Activated CD4-positive, alpha-beta T cell treated with anti-CD3 and anti-CD28 coated beads, Interleukin-10, Interleukin-2, amounts not matched to agents 100 ng/mL and 50 ng/mL, durations not matched to agents 16 hours and 8 hours (primary cell): ENCODE measurements at places on chromosomes 12 and 14.

DNA sequence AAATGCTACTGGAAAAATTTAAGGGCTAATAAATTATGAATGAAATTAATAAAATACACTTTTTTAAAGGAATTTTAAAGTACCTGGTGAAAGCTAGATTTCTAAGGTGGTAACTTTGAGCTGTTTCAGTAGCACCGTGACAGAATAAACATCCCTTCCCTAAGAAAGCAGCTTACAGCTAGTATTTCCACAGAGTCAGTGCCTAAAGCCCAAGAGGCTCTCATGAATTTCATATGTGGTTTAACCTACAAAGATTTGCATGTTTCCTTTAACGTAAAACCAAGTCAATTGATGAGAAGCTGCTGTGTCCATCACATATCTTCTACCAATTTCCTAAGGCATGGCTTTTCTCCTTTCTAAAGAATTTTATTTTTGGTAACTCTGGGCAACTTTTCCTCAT, 56.8 kb downstream of the IFNG start:
- no peak for DNase-seq

DNA sequence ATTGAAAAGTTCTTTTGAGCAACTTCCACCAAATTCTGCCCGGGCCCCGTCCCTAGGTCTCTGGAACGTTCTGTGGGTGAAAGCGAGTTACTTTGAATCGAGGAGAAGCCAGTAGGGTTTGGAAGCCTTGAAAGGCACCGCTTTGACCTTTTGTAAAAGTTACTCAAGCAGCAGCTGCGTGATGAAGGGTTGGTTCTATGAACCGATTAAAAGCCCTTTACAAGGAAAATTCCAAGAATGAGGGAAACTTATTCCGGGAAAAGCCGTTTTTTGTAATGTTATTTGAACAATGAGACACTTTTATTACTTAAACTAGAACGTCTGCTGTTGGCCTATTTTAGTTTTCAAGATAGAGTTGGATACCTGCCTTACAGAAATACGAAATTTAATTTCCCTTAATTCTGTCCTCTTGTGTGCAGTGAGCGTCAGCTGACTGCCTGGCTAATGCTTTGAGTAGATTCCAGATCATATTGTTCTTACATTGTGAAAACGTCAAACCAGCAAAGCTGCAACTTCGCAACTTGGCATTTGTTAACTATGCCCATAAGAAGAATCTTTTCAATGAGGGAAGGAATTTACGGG, 906 bp downstream of the LARP4 start:
- peak; percentile 4 for DNase-seq

DNA sequence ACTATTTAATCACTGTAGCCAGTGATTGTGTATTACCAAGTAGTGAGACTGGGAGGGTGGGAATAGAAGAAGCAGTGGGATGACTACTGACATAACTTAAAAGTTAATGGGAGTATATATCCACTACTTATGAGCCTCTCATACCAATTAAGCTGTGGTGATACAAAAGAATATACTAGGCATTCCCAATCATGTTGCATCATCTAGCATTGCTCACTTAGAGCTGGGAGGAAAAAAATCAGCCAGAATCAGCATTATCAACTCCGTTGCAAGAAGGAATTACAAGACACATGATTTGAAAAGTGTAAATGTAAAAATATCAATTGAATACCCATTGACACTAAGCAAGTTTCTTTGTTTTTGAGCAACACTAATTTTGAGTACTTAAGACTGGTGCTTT, 745 bp upstream of the PPP1R36 start:
- no peak for DNase-seq

- DNase-seq, result no peak
Observed at GRCh38 chr12:101027200-101027599, 182.8 kb downstream of the SLC5A8 start.

- DNase-seq, result no peak
Observed at GRCh38 chr12:99498756-99499155, 148.8 kb upstream of the GARIN6 start.

DNA sequence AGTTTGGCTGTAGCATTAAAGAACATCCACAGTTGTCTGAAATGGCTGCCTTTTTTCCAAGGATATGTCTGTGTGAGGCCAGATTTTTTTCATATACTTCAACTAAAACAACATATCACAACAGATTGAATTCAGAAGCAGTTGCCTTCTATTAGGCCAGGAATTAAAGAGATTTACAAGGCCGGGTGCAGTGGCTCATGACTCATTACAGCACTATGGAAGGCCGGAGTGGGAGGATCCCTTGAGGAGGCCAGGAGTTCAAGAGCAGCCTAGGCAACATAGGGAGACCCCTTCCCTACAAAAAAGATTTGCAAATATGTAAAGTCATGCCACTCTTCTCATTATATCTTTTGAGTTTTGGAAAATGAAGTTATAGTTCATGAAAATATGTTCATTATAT, 108.6 kb downstream of the KTN1 start:
- DNase-seq, result no peak

GRCh38 chr12:98559666-98560065, 33.8 kb upstream of the SLC25A3 start:
- DNase-seq, result no peak

- DNase-seq, result no peak
Observed at GRCh38 chr12:43241986-43242385, 310.0 kb downstream of the ADAMTS20 start.

GRCh38 chr14:92988786-92989755, 66.1 kb downstream of the CHGA start:
- DNase-seq, result no peak

DNA sequence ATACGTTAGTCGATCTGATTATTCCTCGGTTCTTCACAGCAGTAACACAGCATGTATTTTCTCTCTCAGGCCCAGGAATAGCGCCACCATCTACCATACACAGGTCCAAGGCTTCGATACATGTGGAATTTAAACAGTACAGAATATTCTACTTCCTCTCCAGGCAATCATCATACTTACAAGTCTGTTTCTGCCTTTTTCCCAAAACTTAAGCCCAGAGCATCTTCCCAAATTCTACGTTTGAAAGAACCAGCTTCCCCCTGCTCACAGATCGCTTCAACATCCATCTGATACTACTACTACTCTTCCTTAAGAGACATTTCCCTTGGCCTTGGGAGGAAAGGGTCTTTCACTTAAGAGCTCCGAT, 626 bp downstream of the TXNDC16 start:
- DNase-seq, result peak; percentile 28

GRCh38 chr12:81800298-81801148, 41.4 kb upstream of the PPFIA2 start:
- DNase-seq, result peak; percentile 19

- DNase-seq, result no peak
Observed at GRCh38 chr14:64581363-64581762, 31.6 kb downstream of the PPP1R36 start.

- DNase-seq, result no peak
Observed at GRCh38 chr12:22578328-22578727, 34.0 kb upstream of the C2CD5 start.

DNA sequence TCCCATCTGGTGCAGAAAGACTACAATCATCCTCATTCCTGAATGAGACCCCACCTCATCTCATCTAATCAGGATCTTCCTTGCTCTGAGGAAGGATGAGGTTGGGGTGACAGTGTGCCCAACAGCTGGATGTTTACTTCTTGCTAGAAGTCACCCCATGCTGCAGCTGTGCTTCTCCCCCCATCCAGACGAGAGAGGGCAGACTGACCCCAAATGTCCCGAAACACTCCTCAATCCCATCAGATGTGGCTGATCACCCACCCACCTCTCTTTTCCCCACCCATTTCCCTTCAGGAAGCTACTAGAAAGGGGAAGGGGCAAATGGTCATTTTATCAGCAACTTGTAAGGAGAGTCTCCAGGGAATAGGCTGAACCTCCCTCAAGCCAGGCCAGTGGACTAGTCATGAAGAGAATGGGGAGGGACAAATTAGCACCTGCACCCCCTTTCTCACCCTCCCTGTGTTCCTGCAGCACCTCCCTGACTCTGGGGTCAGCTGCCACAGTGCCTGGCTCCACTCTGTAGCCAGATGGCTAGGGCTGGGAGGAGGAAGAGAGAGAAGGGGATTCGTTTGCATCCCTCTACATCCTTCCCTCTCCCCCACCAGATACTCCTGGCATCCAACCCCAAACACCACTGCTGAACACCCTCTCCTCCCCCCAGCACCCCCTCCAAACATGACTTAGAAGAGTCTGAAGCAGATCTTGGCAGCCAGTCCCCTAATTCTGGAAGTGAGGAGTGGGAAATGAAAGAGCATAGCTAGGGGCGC, 2.8 kb upstream of the BAZ2A start:
- no peak for DNase-seq

- DNase-seq, result no peak
Observed at GRCh38 chr12:96623155-96623554, 133.8 kb downstream of the CFAP54 start.

GRCh38 chr12:131357185-131357747, 353.6 kb upstream of the SFSWAP start:
- DNase-seq, result no peak

GRCh38 chr12:130195776-130196175, 33.5 kb downstream of the FZD10 start:
- no peak for DNase-seq

DNA sequence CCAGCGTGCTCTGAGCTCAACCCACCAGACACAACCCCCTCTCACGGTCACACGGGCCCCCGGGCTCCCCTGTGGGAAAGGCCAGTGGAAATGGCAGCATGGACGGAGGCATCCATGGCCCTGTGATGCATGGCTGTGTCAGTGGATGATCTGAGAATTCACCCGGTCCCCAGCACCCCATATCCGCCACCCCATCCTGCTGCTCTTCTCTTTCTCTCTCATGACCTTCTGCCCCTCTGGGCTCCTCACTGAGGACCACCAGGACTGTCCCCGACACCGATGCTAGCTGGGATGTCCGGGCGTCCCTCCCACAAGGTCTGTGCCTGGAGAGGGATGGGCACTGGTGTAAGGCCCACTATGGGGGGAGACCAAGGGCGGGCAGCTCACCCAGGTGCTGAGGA, 282.2 kb downstream of the ADGRD1 start:
- no peak for DNase-seq

DNA sequence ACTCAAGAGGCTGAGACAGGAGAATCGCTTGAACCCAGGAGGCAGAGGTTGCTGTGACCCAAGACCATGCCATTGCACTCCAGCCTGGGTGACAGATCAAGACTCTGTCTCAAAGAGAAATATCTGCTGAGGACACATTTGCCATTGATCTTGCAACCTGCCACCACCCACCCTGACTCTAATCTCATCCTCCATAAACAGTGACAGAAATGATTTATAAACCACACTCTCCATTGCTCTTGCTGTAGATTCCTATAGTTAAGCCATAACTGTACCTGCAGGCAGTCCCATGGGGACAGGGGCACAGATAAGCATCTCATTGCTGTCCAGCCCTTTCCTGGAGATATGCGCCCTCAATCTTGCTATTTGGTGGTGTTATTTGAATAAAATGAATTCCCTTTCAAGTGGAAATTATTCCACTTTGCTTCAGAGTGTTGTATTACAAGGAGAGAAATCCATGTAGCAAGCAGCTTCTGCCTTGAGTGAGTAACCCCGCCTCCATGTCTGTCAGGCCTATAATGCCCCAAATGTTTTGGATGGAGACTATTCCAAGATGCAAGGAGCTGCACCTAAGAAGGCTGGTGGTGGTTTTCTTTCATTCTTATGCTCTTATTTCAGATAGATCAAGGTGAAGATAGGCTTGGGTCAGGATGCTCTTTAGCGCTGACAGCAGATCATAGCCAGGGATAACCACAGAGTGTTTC, 3.0 kb upstream of the ZDHHC22 start:
- no peak for DNase-seq
